Neuronal stem cell (in vitro differentiated cells): ENCODE measurements at places on chromosomes 1 and 21.

GRCh38 chr1:41888756-41889155 lies 30.0 kb downstream of the HIVEP3 start:
- no peak for DNase-seq

- no peak for DNase-seq
These were observed 75.2 kb downstream of the GLIS1 start for GRCh38 chr1:53663529-53664300.

- DNase-seq = no peak
These were observed 50.7 kb downstream of the KMO start for GRCh38 chr1:241582921-241583321.

DNA sequence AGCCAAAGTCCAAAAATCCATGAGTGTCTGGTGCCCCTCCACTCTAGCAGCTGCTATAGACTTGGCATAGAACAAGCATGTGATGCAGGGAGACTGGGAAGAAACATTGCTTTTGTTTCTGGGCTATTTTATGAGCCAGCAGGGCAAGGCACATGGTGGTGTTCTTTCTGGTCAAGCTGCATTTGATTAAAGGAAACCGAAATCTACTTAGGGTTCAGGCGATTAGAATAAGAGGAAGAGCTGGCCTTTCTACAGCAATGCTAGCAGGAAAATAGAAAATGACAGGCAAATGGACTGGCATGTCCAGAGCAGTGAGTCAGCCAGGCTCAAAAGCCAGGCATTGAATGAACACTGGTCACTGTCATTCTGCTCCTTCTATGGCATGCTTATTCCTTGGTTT lies 28.5 kb upstream of the ARHGAP29 start:
- DNase-seq = no peak
